ENCODE measurements at places on chromosomes 2 and 18.

DNA sequence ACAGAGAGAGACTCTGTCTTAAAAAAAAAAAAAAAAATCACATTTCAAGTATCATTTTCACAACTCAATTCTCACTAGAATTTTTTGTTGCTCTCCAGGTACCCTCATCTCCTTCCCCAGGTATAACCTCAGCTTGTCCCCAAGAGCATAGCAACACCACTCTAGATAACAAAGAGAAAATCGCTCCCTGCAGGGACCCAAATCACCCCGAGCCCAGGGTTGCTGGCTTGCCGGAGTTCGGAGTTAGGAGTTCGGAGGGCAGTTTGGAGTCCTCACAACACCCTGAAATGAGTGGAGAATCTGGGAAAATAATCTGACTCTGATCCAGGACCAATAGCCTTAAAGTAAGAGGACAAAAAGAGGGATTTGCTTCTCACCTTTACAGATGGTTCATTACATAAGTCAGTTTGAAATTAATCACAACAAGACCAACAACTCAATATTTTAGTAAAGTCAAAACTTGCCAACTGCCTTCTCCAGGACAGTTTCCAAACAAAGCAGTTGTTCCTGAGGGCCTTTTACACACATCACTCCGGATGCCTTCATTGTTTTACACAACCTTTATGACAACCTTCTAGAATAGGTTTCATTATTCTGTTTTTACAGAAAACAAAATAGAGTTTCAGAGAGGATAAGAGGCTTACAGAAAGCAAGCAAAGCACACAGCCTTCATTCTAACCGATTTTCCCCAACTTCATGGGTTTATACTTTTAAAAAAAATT, 59.1 kb downstream of the C2orf76 start:
- no peak for DNase-seq

GRCh38 chr2:70890469-70891065, 45.1 kb upstream of the ATP6V1B1 start:
- no peak for DNase-seq

DNA sequence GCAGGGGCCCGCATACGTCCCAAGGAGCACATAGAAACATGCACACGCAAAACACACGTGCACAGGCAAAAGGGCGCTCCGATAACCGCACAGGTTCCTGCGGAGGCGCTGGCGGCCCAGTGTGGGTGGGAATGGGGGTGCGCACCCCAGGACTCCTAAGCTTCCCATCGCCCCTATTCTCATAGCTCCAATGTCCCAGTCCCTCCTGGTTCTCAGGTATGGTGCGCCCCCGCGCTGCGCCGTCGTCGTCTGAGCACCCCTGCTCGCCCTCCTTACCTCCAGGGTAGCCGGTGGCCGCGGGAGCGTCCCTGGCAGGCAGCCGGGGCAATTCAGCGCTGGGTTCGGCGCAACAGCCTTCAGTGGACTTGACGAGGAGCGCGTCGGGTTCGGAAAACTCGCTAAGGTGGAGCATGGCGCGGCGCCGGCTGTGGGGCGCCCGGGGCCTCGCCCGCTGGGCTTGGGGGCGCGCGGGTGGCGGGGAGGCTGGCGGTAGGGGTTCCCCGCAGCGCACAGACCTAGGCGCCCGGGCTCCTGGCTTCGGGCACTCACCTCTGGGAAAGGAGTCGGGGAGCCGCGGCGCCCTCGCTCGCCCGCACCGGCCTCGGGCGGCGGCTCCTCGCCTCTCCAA, 328 bp downstream of the EGR4 start:
- DNase-seq: no peak

DNA sequence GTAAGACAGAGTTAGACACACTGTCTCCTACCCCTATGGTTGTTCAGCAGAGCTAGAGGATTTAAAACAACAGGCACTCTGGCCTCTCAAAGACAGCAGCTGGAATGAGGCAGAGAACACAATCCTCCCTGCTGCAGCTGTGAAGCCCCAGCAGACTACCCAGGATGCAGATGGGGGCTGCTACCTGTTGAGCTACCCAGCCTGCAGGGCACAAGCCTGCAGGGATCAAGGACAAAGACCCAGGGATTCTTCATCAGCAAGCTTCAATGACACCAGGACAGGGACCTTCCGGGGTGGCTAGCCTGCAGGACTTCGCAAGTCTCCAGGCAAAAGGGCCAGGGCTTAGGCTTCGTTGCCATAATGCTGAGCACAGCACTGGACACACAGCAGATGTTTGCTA, 27.2 kb downstream of the GALNT14 start:
- no peak for DNase-seq

DNA sequence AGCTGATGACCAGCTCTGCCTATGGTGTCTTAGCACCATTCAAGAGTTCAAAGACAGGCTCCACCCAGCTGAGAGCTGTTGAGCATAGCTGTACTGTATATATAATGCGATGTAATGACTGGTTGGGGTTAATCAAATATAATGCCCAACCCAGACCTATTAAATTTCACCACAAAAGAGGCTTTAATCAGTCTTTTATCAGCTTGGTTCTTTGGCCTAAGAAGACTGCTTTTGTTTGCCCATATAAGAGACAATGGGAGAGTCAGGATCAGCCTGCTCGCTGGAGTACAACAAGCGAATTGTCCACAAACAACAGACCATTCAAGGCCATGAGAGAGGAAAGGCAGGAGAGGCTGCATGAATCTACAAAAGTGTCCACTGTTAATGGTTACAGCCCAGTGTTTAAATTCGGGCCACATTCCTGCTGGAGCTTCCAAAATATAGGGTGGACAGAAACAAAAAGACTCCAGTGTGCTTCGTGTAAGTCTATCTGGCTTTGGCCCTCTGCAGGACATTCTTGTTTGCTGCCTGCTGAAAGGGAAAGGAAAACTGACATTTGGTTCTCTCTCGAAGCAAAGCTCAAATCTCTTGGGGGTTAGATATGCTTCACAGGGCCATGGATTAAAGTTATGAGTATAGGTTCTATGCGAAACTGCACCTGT, 299.0 kb upstream of the FBXO11 start:
- no peak for DNase-seq

DNA sequence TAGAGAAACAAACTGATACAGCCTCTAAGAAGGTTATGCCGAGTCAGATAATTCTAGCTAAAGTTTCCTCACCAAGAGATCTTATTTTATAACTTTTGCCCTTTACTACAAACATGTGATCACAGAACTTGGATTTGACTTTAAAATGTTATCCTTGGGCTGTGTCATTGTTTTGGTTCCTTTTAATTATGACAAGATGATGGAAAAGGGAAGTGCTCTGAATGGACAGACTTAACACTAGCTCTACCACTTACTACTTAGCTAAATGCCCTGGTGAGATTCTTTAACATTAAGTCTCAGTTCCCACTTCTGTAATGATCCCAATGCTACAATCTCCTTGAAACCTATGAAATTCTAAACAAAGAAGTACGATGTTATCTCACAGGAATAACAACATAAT, 69.9 kb downstream of the RTTN start:
- DNase-seq: no peak

DNA sequence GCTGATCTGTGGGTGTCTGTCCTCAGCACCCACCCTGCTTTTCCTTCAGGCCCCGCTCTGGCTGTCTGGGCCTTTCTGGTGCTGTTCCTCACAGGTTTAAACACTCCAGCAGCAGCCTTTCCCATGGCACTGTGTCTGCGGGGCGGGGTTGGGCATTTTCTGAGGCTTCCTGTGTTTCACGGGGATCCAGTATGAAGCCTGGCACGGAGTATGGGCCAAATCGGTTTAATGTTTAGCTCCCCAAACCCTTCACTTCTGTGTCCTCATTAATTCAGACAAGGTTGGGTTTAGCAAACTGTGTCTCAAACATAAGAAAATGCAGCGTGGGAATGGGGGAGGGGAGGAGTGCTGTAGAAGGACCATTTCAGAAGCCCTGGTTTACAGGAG, 44.9 kb downstream of the HPCAL1 start:
- no peak for DNase-seq

DNA sequence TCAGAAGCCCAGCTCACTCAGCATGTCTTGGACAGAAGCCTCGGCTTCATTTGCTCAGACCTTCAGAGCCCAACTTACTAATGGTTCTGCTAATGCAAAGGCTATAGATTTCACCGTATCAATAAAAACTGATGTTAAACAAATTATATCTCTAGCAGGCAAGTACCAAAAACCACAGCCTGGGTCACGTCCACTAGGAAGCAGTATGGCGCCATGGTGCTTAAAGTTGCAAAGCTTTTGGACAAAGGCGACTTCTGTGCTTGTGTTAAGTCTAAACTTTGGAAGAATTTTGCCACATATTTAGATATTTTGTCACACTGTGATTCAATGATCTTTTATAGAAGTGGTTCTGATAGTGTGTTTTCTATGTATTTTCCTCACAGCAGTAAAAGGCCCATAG, 276.8 kb upstream of the PARD3B start:
- DNase-seq: no peak

- no peak for DNase-seq
Observed at GRCh38 chr2:144132357-144132756, 387.6 kb downstream of the ZEB2 start.

Data from stimulated activated CD8-positive, alpha-beta memory T cell treated with anti-CD3 and anti-CD28 coated beads, Interleukin-4, amount 100 ng/mL, for 1 hour (primary cell).